ENCODE measurements at places on chromosomes 16 and 17.

DNA sequence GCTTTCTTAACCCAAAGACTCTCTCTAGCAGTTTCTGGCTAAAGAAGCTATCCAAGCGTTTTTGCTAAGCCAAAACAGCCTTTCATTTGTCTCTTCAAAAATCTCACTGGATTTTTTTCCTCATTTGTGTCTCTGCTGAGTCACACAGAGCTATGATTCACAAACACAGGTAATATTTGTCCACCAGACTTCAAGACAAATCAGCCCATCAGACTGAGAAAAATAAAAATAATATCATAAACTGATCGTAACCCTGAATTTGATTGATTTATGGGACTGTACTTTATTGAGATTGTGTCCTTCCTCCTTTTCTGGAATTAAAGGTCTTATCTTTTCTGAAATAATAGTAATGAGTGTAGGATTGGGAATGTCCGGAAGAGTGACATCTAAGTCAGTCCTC lies 25.8 kb downstream of the TRIM16 start:
- DNase-seq: peak; percentile 67

- no peak for DNase-seq
These were observed 171.1 kb downstream of the SALL1 start for GRCh38 chr16:50979806-50980620.

DNA sequence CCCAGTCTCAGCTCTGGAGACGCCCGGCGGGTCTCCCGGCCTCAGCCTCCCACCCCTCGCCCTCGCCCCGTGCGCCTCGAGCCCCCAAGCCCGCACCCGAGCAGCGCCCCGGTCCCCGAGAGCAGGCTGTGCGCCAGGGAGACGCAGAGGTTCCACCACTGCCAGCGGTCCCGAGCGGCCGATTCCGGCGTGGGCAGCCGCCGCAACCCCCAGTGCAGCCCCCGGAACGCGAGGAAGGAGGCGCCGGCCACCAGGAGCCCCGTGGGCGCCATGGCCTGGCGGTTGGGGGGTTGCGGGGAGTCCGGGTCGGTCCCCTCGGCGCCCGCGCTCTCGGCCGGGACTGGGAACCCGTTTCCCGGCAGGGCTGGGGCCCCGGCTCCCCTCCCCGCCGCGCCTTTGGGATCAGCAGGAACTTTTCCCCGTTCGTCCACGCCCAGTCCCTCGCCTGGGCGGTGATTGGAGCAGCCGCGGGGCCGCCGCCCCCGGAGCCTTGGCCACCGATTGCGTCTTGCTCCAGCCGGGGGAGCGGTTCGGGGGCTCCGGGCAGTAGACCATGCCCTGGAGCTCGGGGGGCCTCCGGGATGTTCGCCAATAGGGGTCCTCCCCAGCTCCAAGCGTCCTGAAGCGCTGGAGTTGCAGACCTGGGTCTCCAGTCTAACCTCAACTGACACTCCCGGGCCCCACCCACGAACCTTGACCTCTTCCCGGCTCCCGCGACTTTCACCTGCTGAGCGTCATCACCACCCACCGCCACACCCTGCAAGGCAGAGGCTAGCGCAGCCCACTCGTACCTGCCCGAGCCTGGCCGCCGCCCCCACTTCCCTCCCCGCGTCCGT lies at the start of gene TLCD2:
Gene TLCD2, minus strand, starts transcription at position 407 of the 836 bp plus-strand sequence. Its CDS starts 135 bp downstream, at position 272.
- peak; percentile 73 for DNase-seq

DNA sequence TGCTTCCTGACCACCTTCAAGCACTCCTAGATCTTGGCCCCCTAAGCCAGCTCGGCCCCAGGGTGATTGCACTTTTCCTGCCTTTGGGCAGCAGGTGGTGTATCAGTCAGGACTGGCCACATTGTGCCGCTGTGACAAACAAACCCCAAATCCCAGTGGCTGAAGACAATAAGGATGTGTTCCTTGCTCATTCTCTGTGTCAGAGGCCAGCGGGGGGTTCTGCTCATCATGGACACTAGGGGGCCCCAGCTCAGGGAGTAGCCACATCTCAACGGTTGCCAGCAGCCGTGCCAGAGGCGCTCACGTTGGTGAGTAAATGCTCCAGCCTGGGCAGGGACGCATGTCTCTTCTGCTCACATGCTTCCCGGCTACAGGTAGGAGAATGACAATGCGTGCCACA lies 60.4 kb downstream of the ZDHHC7 start:
- DNase-seq: peak; percentile 32

- DNase-seq: no peak
These were observed 10.1 kb downstream of the TEKT5 start for GRCh38 chr16:10684511-10685151.

GRCh38 chr16:14496786-14497185 lies 133.3 kb downstream of the PARN start:
- DNase-seq: no peak

GRCh38 chr17:17896746-17897145 lies 60.0 kb upstream of the SREBF1 start:
- DNase-seq: no peak

GRCh38 chr17:82006468-82007227 lies 16.0 kb downstream of the CENPX start:
- DNase-seq: no peak

DNA sequence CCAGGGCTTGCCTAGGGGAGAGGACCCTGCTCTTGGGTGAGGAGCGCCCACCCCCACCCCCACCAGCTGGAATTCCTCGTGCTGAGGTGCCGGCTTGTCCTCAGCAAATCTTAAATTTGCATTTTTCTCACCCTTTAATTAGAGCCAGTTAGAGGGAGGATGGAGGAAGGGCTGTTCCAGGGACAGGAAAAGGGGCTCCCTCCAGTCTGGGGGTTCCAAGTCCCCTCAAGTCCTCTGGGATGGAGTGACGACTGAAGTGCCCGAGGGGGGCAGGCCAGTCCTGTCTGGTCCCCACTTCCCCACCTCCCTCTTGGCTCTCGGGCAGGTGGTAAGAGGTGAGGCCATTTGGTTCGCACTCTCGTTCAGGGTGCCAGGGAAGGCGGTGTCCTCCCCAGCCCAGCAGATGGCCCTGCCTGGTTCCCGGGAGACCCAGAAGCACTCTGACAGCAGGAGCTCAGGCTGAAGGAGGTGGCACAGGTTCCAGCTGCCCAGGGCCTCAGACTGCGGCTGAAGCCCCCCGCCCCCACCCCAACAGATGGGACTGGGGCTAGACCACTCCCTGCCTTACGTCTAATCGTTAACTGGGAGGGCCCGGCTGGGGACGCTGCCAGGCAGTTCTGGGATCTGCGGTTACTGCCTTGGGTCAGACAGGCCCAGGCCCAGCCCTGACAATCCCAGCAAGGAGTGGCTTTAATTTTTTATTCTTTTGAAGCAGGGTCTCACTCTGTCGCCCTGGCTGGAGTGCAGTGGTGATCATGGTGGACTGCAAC lies 2.2 kb downstream of the RAB26 start:
- DNase-seq: peak; percentile 44

- no peak for DNase-seq
These were observed 158.6 kb upstream of the CDH8 start for GRCh38 chr16:62194828-62195227.

- no peak for DNase-seq
These were observed 56.1 kb upstream of the TOX3 start for GRCh38 chr16:52603015-52603414.

GRCh38 chr17:62626719-62627218 lies 701 bp upstream of the MRC2 start:
- peak; percentile 40 for DNase-seq

DNA sequence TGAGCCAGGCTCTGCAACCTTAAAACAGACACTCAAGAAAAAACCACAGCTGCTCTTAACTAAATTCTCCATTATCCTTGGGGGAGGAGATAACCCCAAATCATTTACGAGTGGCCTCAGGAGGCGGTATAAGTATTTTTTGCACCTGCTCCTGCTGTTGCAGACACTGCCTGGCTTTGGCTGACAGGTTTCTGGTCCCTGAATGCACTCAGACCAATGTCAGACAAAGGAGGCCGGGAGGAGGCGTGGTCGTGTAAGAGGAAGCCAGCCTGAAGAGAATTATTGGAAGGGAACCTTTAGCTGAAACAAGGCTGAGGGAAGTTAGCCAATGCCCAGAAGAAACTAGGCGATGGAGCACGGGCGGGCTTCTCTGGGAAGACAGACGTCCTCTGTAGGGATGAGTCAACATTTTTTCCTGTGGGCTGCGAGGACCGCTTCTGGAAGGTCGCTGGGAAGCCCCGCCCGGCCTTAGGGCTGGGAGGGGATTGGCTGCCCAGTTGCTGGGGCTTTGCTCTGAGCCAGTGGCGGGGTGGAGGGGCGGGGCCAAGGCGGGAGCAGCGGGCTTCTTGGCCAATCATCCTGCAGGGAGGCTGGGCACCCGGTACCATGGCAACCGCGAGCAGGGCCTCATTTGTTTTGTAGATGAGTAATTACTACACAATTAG lies 82.3 kb downstream of the CCDC182 start:
- DNase-seq: peak; percentile 99

DNA sequence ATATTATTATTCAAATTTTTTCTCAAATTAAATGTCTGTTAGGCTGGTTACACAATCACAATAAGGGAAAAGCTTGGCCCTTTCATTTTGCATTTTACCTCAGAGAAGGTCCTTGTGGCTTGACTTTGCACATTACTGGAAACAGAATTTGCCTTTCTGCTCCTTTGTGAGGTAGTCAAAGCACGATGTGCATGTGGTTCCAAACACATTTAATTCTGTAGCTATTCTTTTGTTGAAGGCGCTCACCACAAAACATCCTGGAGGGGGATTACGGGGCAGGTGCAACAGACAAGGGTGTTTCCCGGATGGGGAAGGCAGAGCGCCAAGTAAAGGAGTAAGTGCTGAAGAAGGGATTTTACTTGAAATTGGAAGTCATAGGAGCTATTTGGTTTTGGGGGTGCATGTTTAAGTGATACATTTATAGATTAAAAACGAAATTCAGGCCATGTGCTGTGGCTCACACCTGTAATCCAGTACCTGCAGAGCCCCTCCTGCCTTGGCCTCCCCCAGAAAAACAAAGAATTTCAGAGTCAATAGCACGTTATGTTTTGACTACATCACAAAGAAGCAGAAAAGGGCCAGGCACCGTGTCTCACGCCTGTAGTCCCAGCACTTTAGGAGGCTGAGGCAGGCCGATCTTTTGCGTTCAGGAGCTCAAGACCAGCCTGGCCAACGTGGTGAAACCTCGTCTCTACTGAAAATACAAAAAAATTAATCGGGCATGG lies 31.2 kb upstream of the TENT4B start:
- no peak for DNase-seq

DNA sequence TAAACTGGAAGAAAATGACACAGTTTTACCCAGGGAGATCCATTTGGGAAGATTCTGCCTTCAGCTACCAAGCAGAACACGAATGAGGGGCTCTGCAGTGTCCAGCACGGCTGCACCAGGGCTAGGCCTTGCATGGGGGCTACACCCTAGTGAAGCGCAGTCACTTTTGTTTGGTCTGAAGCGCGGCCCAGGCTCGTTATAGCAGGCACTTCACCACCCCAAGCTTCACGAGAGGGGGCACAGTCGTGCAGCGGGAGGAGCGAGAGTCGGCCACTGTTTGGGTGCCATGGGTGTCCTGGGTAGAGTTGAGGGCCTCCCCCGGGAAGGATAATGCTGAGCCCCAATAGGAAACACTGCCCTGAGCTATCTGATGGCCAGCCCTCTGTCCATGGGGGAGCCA lies 21.6 kb upstream of the IL17C start:
- no peak for DNase-seq

GRCh38 chr17:51455211-51455610 lies 194.9 kb downstream of the UTP18 start:
- no peak for DNase-seq

GRCh38 chr17:78168903-78169793 lies 767 bp downstream of the SYNGR2 start:
- DNase-seq: peak; percentile 79

DNA sequence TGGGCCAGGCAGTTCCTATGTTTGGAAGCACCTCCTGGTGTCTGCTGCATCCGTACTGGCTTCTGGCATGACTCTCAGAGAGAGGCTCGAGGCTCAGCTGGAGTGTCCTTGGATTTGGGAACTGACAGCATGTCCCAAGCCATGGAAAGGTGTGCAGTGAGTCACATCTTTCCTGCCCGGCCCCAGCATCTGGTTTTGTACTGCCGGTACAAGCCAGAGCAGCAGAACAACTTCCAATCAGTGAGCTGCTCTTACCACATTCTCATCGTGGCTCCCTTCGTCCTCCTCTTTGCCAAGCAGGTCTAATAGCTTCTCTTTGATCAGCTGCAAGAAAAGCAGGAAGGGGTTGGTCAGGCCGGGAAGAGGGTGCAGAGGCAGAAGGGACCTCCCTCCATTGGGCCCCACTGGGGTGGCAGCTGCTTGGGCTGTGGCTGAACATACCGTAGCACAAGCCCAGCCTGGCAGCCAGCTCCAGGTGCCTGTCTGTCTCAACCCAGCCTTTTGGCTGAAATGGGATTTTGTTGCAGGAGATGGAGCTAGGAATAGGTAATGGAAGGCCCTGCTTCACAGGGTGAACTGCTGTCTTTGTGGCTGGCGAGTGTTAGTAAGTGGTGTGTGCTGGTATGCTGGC lies 24.2 kb downstream of the SPACA3 start:
- no peak for DNase-seq

- DNase-seq: peak; percentile 23
These were observed 1.5 kb upstream of the NPTX1 start for GRCh38 chr17:80477647-80478478.

- no peak for DNase-seq
These were observed 7.0 kb upstream of the NPIPB2 start for GRCh38 chr16:11948819-11949218.

- no peak for DNase-seq
These were observed 17.6 kb downstream of the EPOP start for GRCh38 chr17:38656959-38657823.

- no peak for DNase-seq
These were observed 32.6 kb upstream of the CDH15 start for GRCh38 chr16:89138843-89139520.

- no peak for DNase-seq
These were observed 12.2 kb downstream of the ENGASE start for GRCh38 chr17:79086609-79087427.

- DNase-seq: peak; percentile 62
These were observed 76.3 kb downstream of the USP31 start for GRCh38 chr16:23072769-23073549.

DNA sequence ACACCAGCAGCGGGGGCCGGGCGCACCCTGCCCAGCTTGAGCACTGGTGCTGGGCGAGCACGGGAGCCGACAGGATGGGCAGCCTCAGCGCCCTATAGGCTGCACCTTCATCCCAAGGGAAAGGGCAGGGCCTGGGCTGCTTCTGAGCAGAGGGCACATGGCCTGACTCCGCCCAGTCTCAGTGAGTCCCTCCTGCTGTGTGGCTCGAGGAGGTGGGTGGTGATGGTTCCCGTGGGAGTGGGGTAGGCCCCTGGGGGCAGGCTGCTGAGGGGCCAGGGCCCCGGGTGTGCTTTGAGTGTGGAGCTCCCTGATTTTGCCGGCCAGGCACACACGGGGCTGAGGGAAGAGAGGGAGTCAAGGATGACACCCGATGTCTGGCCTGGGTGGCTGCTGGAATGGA lies 37.9 kb downstream of the TSC2 start:
- no peak for DNase-seq

- peak; percentile 87 for DNase-seq
These were observed 26.4 kb downstream of the EEF2K start for GRCh38 chr16:22232277-22233036.
